ENCODE measurements at places on chromosomes 3 and 15. TPM values are rescaled to one million over a fixed set of nuclear protein-coding genes. Genes with fewer than 3 reads are reported as not detected.
A peak's percentile ranks its signal among the peaks of the same experiment; 100 is the strongest.

GNAT1 gene
- not detected for total RNA-seq

GOLGA8H gene
- 2.1 TPM for total RNA-seq

DHFR2 gene
- total RNA-seq, result 5.2 TPM

GOLGA6A gene
- not detected for total RNA-seq

FRMD5 gene
- 5.1 TPM for total RNA-seq

SLC9C1 gene
- total RNA-seq, result 0.55 TPM

OPA1 gene
- total RNA-seq, result 60.8 TPM

FILIP1L gene
- 9.8 TPM for total RNA-seq

DNAJA4 gene
- not detected for total RNA-seq

GRCh38 chr3:43963208-43963607 lies 272.5 kb downstream of the ABHD5 start:
- no peaks in the 10 kb centered on the region for H3K36me3 ChIP-seq
- no peak overlapping the region for H3K4me3 ChIP-seq
- peaks cover 18% of the 10 kb centered on the region for H3K4me1 ChIP-seq
- H3K27me3 ChIP-seq, result no peaks in the 10 kb centered on the region

DNA sequence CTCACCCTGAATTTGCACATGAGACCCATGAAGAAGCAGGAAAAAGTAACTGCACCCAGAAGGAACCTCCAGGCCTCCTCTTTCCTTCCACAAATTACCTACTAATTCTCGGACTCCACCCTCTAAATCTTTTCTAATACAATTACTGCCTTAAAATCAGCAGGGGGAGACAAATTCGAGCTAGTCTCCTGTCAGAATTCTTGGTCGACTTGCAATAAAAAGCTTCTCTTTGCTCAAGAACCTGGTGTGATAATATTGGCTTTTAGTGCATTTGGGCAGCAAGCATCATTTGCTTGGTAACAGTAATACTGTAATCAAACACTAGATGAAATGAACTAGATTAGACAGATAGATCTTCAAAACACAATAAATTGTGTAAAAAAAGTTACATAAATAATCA lies 281.9 kb downstream of the RAP2B start:
- no peaks in the 10 kb centered on the region for H3K4me1 ChIP-seq
- H3K4me3 ChIP-seq, result no peak overlapping the region
- no peaks in the 10 kb centered on the region for H3K36me3 ChIP-seq

- H3K4me1 ChIP-seq, result peaks cover 24% of the 10 kb centered on the region
- no peaks in the 10 kb centered on the region for H3K27me3 ChIP-seq
- peaks cover 8% of the 10 kb centered on the region for H3K36me3 ChIP-seq
- no peak for DNase-seq
Observed at GRCh38 chr3:59818033-59818918, 768.5 kb upstream of the CFAP20DC start.

DNA sequence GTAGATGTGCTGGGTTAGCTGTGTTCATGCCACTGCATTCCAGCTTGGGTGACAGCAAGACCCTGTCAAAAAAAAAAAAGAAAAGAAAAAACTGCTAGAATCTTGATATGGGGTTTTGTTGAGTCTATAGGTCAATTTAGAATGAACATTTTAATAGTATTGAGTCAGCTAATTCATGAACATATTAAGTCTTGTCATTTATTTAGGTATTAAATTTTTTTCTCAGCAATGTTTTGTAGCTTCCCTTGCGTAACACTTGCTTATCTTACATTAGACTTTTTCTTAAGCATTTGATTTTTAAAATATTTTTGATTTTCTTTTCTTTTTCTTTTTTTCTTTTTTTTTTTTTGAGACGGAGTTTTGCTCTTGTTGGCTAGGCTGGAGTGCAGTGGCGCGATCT lies 60.7 kb upstream of the GOLGA6B start:
- no peak for DNase-seq
- H3K27me3 ChIP-seq, result no peaks in the 10 kb centered on the region
- H3K36me3 ChIP-seq, result no peaks in the 10 kb centered on the region
- no peaks in the 10 kb centered on the region for H3K4me1 ChIP-seq

DNA sequence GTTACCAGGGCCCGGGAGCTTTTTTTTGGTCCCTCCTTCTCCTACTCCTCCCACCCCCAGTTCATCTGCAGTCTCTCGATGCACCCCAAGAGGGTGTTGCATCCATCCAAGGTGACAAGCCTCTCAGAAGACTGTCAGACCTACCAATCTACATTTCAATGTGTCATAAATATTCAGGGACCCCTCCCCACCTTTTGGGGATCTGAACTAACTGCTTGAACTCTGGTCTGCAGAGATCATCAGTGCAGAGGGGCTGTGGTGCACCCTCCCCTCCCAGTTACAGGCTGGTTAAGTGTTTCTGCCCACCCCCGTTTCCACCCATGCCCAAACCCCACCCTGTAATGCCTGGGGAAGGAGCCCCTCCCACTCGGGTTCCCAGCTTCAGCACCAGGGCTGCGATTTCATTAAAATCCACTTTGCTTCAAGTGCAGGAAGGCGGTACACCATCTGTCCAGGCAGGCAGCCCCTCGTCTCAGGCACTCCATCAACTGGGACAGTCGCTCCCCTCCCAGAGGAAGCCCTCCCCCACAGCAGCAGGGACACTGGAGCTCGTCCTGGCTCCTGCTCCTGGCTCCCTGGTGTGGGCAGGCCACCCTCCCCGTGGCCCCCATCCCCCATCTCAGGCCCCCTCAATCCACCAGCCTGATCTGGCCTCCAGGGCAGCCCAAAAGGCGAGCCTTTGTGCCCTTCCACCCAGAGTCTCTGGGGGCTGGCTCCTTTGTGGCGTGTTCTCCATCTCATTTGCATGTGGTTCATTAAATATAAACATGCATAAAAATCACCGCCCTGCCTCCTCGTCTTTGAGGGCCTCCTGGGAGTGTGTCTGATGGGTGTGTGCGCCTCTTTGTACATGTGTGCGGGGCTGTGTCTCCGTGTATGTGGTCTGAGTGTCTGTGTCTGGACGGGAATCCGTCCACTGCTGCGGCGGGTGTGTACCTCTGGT lies 32.3 kb downstream of the RNU5B-1 start:
- H3K4me3 ChIP-seq, result peak overlapping the region; percentile 80
- no peaks in the 10 kb centered on the region for H3K27me3 ChIP-seq
- H3K36me3 ChIP-seq, result peaks cover 4% of the 10 kb centered on the region
- H3K4me1 ChIP-seq, result peaks cover 78% of the 10 kb centered on the region

GRCh38 chr15:69530991-69531664 lies 78.5 kb downstream of the RPLP1 start:
- DNase-seq, result no peak
- peak overlapping the region; percentile 31 for H3K4me3 ChIP-seq
- H3K36me3 ChIP-seq, result no peaks in the 10 kb centered on the region
- no peak overlapping the region for H3K27ac ChIP-seq
- peaks cover 35% of the 10 kb centered on the region for H3K4me1 ChIP-seq
- peaks cover 33% of the 10 kb centered on the region for H3K27me3 ChIP-seq

- H3K4me3 ChIP-seq, result no peak overlapping the region
- peaks cover 20% of the 10 kb centered on the region for H3K27me3 ChIP-seq
- H3K27ac ChIP-seq, result no peak overlapping the region
- DNase-seq, result no peak
- no peaks in the 10 kb centered on the region for H3K4me1 ChIP-seq
Observed at GRCh38 chr3:42277676-42278075, 11.7 kb upstream of the CCK start.

DNA sequence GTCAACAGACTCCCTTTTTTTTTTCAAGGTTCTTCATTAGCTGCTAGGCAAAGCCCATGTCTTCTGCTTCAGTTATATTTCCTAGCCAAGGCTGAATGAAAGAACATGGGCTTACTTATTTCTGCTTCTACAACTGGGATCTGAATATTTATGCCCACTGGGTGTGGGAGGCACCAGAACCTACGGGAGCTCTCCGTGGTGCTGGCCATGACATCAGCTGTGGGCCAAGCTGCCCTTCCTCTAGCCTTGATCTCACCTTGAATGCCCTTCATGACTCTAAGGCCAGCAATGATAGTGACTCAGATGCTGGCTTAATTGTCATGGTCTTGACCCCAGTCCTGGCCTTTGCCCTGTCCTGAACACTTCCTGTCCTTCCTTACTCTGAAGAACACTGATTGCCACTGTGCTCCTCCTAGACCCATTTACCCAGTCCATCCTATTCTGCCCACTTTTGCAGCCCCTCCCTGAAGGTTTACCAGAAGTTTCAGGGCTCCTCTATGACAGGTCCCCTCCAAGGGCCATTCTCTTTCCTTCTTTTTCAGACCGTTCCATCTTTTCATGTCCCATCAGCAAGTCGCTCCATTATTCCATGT lies 32.8 kb upstream of the PRR20G start:
- no peak overlapping the region for H3K4me3 ChIP-seq
- H3K36me3 ChIP-seq, result no peaks in the 10 kb centered on the region
- DNase-seq, result no peak

GRCh38 chr3:175911937-175912336 lies 1052.8 kb downstream of the NAALADL2 start:
- no peaks in the 10 kb centered on the region for H3K4me1 ChIP-seq
- H3K36me3 ChIP-seq, result no peaks in the 10 kb centered on the region
- no peak overlapping the region for H3K27ac ChIP-seq
- H3K27me3 ChIP-seq, result no peaks in the 10 kb centered on the region

- H3K4me1 ChIP-seq, result peaks cover 18% of the 10 kb centered on the region
- peaks cover 19% of the 10 kb centered on the region for H3K36me3 ChIP-seq
- H3K4me3 ChIP-seq, result no peak overlapping the region
- DNase-seq, result no peak
- no peaks in the 10 kb centered on the region for H3K27me3 ChIP-seq
- H3K27ac ChIP-seq, result no peak overlapping the region
Observed at GRCh38 chr3:71495708-71496472, 87.6 kb downstream of the FOXP1 start.

GRCh38 chr15:46059921-46060594 lies 425.2 kb downstream of the SQOR start:
- DNase-seq, result no peak
- no peaks in the 10 kb centered on the region for H3K36me3 ChIP-seq
- H3K4me1 ChIP-seq, result no peaks in the 10 kb centered on the region
- no peak overlapping the region for H3K27ac ChIP-seq
- H3K27me3 ChIP-seq, result no peaks in the 10 kb centered on the region
- no peak overlapping the region for H3K4me3 ChIP-seq

DNA sequence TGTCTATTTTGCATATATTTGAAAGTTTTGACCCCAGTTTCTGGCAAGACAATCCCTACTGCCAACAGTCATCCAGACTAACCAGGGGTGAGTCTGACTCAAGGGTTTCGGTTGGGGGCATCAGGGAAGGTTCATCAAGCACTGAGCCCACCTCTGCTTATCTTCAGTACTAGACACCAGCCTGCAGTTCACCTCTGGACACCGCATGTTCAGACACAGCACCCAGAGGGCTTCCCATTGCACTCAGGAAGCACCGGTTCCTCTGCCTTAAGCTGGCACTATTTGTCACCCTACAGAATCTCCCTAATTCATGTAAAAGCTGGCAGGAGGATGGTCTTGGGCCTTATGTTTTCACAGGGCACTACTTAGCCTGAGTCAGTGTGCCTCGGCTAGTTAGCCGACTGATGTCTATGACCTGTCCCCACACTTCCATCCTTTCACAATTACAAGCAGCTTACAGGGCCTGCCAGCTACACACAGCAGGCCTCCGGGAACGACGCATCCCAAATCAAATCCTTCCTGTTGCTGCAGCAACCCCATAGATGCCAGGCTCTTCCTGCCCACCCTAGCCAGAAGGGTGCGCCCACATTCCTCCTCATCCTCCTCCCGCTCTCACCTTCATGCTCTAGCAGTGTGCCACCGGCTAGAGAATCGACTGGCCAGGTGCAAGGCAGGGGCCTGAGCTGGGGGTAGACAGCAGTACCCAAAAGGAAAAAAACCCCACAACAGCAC lies 52.5 kb downstream of the SH3BP5 start:
- H3K4me1 ChIP-seq, result no peaks in the 10 kb centered on the region
- no peaks in the 10 kb centered on the region for H3K36me3 ChIP-seq
- no peak overlapping the region for H3K4me3 ChIP-seq
- no peak overlapping the region for H3K27ac ChIP-seq

DNA sequence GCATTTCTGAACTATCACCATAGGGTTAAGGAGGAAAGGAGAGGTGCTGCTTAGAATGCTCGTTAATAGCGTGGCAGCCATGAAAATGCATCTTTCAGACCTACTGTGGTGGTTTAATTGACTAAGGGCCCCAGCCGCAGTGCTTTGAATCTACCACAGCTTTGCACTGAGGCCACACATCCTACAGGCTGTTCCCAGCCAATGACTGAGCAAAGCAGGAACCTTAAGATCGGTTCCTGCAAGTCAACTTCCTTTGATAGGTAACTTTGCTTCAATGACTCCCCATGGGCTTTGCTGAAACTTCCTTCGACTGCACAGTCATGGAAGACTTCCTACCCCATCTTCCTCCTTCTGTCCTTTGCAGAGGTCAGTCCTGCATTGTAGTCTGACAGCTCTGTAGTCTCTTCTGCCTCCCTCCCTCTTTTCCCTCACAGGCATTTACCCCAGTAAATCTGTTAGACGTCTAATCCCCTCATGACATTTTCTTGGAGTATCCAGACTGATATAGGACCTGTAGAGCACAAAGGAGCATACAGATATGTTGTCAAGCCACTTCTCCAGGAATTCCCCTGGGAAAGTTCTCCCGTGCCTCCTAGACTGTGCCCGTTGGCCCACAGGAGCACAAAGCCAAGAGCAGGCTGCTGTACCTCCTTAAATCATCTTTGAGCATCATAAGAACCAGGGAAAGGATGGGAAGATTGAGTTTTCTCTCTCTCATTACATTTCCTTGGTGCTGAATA lies 2.6 kb upstream of the BCL2A1 start:
- H3K27ac ChIP-seq, result no peak overlapping the region
- H3K4me3 ChIP-seq, result no peak overlapping the region
- H3K36me3 ChIP-seq, result no peaks in the 10 kb centered on the region

DNA sequence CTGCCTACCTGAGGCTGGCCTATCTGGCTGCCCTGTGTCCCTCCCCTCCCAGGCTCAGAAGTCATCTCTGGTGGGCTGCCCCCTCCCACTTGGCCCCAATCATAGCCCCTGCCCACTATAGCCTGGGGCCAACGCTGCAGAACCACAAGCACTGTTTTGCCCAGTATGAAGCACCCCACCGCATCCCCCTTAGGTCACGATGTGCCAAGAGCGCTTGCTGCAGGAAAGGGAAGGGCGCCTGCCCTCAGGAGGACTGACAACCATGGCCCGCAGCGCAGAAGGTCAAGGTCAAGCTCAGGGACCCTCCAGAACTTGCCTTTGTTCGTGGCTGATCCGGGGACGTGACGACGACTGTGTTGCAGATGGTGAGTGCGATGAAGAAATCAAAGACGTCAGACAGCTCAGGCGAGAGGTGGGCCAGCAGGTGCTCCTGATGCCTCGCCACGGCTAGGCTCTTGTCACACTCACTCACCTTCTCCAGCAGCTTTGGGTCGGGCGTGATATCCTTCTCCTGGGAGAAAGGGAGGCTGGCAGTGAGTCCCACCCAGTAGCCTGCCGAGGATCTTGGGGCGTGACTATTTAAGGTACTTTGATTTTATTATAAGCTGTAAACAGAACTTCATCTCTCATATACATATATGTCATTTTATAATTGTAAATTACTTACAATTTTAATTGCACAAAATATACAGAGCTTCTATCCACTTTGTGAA lies 146.6 kb downstream of the ATP10A start:
- H3K27me3 ChIP-seq, result no peaks in the 10 kb centered on the region
- no peak overlapping the region for H3K4me3 ChIP-seq
- no peak overlapping the region for H3K27ac ChIP-seq
- no peak for DNase-seq
- peaks cover 8% of the 10 kb centered on the region for H3K4me1 ChIP-seq

- no peaks in the 10 kb centered on the region for H3K27me3 ChIP-seq
- DNase-seq, result peak; percentile 8
- peak overlapping the region; percentile 90 for H3K27ac ChIP-seq
Observed at GRCh38 chr15:35306361-35306981, 221.4 kb upstream of the NANOGP8 start.

Measured in neural crest cell (in vitro differentiated cells).